ENCODE measurements at places on chromosomes 6 and 20.

- no peak for DNase-seq
Observed at GRCh38 chr20:45223136-45223535, 2.0 kb downstream of the SEMG2 start.

- DNase-seq = no peak
Observed at GRCh38 chr20:63873477-63873971, 8.5 kb downstream of the TPD52L2 start.

DNA sequence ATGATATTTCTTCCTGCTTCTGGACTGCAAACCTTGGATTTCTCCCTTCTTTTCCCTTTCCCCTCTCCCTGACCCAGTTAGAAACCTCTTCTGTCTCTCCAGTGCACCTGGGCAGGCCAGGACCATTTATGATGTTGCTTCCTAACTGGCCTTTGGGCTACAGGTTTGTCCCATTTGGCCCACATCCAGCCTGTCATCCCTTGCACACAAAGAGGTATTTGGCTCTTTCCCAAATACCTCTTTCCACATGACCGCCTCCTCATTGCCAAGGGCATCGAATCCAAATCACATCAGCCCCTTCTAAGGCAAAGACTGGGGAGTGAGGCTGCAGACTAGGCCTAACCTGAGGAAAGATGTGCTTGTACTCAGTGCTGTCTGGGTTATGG is 13.6 kb downstream of the FGD2 start:
- DNase-seq = no peak

DNA sequence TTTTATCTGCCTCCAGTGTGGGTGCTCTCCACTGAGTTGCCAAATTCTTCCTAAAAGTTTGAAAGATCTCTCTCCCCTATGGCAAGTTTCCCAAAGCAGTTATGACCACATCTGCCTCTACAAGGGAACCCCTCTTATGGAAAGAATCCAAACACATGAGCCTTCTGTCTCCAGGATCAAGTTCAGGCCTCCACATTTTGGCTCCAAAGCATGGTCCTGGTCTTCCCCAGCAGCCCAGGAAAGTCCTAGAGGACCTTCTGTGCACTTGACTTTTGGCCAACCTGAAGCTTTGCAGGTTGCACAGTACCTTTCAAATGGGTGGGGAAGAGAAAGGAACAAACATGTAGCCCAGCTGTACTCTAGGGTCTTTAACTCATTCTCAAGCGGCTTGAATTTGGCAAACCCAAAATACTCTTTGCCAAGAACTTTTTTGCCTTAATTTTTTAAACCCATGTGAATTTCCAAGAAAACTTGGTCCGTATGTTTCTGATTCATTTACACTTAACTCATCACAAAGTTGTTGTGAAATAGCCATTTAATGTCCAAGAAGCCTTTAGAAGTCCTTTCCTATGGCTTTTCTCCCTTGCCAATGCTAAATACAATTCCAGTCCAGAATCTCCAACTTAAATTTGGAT is 240.1 kb upstream of the TBX18 start:
- no peak for DNase-seq

DNA sequence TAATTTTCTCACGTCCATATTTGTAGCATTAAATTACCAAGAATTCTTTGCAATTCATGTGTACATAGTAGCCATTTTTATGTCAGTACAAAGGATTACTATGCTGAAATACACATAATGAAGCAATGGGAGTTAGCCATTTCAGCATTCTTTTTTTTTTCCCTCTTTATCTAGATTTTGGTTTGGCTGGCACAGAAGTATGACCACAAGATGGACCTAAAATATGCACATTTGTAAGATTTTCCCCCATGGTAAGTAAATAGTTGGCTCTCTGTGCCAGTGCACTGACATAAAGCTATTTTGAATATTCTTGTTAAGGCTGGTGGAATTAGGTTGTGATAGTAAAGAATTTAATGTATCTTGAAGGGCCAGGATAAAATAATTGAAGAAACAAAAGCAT is 486.1 kb upstream of the BTBD3 start:
- DNase-seq = no peak

GRCh38 chr6:152338335-152339125 is 298.6 kb downstream of the SYNE1 start:
- no peak for DNase-seq

DNA sequence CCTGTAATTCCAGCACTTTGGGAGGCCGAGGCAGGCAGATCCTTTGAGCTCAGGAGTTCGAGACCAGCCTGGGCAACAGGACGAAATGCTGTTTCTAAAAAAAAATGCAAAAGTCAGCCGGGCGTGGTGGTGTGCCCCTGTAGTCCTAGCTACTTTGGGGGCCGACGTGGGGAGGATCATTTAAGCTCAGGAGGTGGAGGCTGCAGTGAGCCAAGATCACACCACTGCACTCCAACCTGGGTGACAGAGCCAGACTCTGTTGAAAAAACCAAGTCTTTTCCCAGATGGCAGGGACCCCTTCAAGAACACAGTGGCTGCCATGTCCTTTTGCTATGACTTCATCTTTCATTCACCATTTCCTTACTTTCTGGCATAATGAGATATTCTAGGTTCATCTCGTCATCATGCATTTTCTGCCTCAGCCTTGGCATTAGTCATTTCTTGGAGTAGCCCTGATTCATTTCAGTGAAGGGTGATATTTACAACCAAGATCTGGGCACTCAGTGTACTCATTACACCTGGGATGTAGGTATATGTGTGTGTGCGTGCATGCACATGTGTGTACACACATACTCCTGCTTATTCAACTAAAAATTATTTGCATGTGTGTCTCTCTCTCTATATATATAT is 61.4 kb upstream of the TOX2 start:
- no peak for DNase-seq

- DNase-seq = no peak
Observed at GRCh38 chr6:32622545-32623401, 14.4 kb upstream of the HLA-DQA1 start.

GRCh38 chr6:136337121-136337520 is 47.5 kb upstream of the BCLAF1 start:
- DNase-seq = no peak

- DNase-seq = no peak
Observed at GRCh38 chr6:11062083-11062482, 18.0 kb upstream of the ELOVL2 start.

- no peak for DNase-seq
Observed at GRCh38 chr20:5658912-5659345, 91.3 kb upstream of the SHLD1 start.

- no peak for DNase-seq
Observed at GRCh38 chr6:119240257-119241110, 109.1 kb downstream of the MAN1A1 start.

GRCh38 chr6:36249536-36249935 is 20.3 kb upstream of the PNPLA1 start:
- no peak for DNase-seq

GRCh38 chr20:20206788-20207187 is 154.5 kb downstream of the CFAP61 start:
- DNase-seq = no peak

DNA sequence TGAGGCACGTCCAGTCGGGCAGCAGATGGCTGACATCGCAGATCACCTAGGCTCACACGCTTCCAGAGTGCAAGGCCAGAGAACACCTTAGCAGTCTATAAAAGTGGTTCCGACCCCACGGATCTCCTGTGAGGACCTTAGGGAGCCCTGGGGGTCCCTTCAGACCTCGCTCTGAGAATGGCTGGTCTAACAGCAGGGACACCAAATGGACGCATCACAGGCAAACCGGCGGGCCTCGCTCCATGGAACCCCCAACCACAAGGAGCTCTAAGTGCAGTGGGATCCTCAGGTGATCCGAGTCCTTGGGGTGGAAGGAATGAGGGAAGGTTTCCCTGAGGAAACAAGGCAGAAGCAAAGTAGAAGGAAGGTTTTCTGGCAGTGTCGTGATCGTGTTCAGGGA is 135.4 kb downstream of the SMOC2 start:
- DNase-seq = no peak

GRCh38 chr20:51700809-51701285 is 67.3 kb downstream of the ATP9A start:
- DNase-seq = no peak

DNA sequence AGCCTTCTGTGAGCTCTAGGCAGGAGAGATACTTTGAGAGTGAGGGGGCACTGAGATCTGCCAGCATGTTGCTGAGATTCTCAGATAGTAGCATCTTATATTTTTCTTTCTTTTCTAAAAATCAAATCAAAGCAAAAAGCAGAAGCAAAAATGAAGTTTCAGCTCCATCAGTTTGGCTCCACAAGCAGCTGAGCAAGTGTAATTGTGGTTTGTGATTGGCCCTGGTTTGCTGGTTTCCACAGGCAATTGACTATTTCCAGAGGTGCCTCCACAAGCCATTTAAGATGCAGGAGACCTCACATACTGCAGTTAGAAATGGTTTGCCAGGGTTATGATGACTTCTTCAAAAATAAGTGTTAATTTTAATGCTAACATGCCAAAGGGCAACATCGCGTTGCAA is 4.3 kb downstream of the SLC35D3 start:
- DNase-seq = no peak

DNA sequence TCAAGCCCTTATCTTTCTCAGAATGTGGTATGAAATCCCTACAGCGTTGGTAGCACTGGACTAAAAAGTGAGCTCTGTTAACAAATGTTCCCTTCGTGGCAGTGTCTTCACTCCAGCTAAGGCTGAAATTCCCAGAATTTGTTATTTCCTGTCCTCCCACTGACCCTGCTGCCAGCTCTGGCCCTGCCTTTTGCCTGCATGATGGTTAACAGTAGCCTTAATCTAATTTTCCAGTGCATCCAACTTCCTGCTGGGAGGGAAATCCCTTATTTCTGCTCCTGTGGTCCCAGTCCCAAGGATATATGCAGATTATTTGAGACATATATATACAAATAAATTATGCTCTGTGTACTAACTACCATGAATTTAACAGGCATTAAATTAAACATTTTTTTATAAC is 157.2 kb upstream of the CARMIL1 start:
- no peak for DNase-seq

DNA sequence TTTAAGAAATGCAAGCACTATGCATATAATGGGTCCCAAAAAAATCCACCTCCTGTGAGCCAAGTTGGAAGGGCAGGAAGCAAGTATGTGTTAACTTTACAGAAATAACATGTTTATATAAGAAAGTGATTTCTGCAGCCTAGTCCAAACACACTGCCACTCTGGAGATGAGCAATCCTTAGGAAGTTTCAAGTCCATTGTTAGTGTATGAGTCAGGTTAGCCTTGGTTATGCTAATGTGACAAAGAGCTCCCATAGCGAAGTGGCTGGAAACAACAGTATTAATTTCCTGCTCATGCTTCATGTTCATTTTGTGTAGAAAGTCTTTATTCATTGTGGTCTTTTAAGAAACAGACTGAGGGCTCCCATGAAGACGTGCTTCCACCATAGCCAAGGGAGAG is 121.4 kb downstream of the TBXT start:
- DNase-seq = peak; percentile 58

- no peak for DNase-seq
Observed at GRCh38 chr6:21109391-21110178, 484.0 kb upstream of the SOX4 start.

- DNase-seq = no peak
Observed at GRCh38 chr6:138795809-138796603, at the start of gene ECT2L. Gene ECT2L, plus strand, starts transcription at chr6:138796087. Its CDS starts 17,188 bp downstream, at chr6:138813275.

DNA sequence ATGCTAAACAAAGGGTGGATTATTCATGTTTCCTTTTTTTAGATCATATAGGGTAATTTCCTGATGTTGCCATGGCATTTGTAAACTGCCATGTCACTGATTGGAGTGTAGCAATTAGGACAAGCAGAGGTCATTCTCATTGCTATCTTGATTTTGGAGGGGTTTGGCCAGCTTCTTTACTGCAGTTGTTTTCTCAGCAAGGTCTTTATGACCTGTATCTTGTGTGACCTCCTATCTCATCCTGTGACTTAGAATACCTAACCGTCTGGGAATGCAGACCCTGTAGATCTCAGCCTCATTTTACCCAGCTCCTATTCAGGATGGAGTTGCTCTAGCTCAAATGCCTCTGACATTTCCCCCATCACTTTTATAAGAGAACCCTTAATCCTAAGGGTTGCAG is 53.6 kb downstream of the CDS2 start:
- no peak for DNase-seq

DNA sequence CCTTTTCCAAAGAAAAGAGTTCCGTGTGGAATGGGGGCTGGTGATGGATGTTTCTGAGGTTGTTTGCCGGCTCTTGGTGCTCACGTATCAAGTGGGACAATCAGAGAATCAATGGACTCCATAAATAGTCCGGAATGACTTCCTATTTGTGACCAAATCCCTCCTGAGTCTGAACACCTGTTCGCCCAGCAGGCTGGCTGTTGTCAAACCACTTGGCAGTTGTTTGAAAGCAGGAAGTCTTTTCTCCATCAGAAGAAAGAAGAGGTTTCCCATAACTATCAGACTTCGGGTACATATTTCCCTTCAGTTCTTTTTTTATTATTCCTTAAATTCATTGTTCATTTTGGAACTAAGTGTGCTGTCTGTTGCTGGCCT is 154.7 kb upstream of the RIN2 start:
- no peak for DNase-seq

- no peak for DNase-seq
Observed at GRCh38 chr6:158819213-158819976, at the start of gene EZR. Gene EZR, minus strand, starts transcription at chr6:158819368. Its CDS starts 1,275 bp downstream, at chr6:158818093.

- DNase-seq = no peak
Observed at GRCh38 chr6:35365594-35366203, 23.3 kb downstream of the PPARD start.

GRCh38 chr6:168708984-168709383 is 268.0 kb downstream of the SMOC2 start:
- no peak for DNase-seq

DNA sequence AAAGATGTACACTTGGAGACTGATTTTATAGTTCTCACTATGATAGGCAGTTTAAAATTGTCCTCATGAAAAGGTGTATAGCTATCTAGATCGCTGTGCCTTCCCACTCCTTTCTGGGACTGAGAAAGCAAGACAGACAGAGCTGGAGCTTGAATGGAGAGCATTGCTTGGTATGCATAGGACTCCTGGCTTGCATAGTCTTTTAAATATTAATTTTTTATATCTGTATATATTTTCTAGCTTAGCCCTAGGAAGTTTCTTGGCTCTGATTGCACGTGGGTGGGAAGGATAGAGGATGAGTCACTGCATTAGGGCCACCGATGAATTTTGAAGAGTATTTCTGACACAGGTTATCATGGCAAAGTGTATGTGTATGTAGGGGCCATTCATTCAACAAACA is 150.0 kb upstream of the SPACA1 start:
- DNase-seq = no peak

DNA sequence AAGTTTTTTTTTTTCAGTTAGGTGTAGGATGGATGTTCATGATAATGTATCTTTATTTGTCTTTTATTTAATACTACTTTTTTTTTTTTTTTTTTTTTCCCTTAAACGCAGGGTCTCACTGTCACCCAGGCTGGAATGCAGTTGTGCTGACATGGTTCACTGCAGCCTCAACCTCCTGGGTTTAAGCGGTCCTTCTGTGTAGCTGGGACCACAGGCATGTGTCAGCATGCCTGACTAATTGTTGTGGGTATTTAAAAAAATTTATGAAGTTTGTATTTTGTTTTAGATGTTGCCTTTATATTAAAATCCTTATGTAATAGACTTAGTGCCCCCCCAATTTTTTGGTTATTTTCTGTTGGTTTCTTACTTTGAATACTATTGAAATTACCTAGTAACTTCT is 42.6 kb downstream of the NCOA3 start:
- DNase-seq = no peak

- DNase-seq = no peak
Observed at GRCh38 chr6:78251931-78252330, 599.1 kb downstream of the MEI4 start.

Data from brain pericyte (primary cell).